ENCODE measurements at places on chromosomes 7 and 10.

DNA sequence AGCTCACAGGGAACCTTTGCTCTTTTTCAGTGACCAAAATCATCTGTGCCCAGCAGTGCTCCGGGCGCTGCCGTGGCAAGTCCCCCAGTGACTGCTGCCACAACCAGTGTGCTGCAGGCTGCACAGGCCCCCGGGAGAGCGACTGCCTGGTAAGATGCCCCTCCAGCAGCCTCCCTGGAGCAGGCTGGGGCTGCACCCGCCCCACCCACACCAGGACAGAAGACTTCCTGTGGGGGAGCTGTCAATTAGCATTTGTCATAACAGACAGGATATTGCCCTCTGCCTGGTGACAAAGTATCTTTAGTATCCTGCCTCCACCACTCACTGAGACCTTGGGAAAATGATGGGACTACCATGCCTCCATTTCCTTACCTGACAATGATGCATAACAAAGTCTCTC lies 133.7 kb downstream of the EGFR start:
- no peak overlapping the region for H3K4me3 ChIP-seq
- peak; percentile 23 for DNase-seq
- peaks cover 2% of the 10 kb centered on the region for H3K27me3 ChIP-seq
- no peaks in the 10 kb centered on the region for H3K36me3 ChIP-seq
- no peaks in the 10 kb centered on the region for H3K4me1 ChIP-seq
- H3K27ac ChIP-seq, result no peak overlapping the region

DNA sequence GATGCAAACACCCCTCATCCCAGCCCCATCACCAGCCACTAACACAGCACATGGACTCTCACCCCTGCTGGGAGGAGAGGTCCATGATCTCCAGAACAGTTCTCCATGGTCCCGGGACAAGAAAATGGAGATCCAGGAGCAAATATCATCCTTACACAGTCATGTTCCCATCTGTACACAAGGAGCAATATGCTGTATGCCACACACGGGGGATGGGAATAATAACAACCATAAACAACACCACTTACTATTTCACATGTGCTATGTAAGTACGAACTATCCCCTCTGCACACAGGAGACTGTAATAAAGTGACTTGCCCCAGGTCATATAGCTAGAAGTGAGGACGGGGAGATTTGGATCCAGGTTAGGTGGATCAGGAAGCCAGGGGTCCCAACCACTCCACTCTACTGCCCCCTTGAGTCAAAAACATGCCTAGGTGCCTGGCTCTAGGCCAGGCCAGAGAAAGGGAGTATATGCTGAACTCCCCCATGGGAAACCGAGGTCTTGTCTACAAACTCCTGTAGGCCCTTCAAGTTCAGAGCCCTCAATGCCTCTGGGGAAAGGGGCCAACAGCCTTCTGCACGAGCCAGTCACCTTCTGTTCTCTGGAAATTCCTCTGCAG lies 34.1 kb downstream of the LRRC20 start:
- H3K27me3 ChIP-seq, result no peaks in the 10 kb centered on the region
- H3K4me1 ChIP-seq, result no peaks in the 10 kb centered on the region
- no peak overlapping the region for H3K4me3 ChIP-seq
- H3K36me3 ChIP-seq, result no peaks in the 10 kb centered on the region
- H3K27ac ChIP-seq, result no peak overlapping the region

- no peaks in the 10 kb centered on the region for H3K36me3 ChIP-seq
- H3K4me1 ChIP-seq, result no peaks in the 10 kb centered on the region
- H3K27me3 ChIP-seq, result no peaks in the 10 kb centered on the region
- H3K27ac ChIP-seq, result no peak overlapping the region
- H3K4me3 ChIP-seq, result no peak overlapping the region
These were observed 239.1 kb upstream of the MEOX2 start for GRCh38 chr7:15925608-15926007.

DNA sequence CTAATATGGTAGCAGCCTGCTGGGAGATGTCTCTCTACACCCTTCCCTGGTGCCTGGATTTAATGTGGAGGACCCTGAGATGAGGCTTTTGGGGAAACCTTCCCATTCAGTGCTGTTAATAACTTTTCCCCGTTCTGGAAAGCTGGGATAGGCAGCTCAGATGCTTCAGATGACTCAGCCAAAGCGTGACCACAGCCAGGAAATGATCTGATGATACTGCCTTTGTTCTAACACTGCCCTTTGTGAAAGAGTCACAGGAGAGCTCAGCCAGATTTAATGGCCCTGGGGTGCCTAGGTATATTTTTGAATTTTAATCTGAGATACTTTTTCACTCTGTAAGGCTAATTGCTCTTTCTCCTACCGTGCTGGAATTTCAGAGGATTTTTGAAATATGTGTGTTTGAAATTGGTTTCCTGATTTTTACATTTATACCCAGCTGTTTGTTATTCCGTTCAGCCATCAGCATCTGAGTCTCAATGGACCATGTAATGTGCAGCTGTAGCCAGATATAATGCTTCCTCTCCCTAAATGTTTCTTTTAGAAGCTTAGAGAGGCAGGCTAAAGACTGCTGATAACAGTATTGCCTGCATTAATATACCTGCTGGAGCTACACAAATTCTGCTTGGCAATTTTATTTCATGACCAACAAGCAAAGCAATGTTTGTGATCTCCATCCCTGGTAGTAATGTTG lies 17.8 kb downstream of the CELF2 start:
- no peaks in the 10 kb centered on the region for H3K36me3 ChIP-seq
- H3K4me1 ChIP-seq, result no peaks in the 10 kb centered on the region
- H3K27me3 ChIP-seq, result no peaks in the 10 kb centered on the region
- H3K27ac ChIP-seq, result no peak overlapping the region
- no peak overlapping the region for H3K4me3 ChIP-seq
- DNase-seq, result no peak

GRCh38 chr7:78760620-78761355 lies 692.7 kb downstream of the MAGI2 start:
- H3K27ac ChIP-seq, result no peak overlapping the region
- H3K27me3 ChIP-seq, result no peaks in the 10 kb centered on the region
- no peaks in the 10 kb centered on the region for H3K4me1 ChIP-seq
- no peak overlapping the region for H3K4me3 ChIP-seq
- H3K36me3 ChIP-seq, result no peaks in the 10 kb centered on the region

- H3K36me3 ChIP-seq, result peaks cover 81% of the 10 kb centered on the region
- no peak for DNase-seq
- no peak overlapping the region for H3K27ac ChIP-seq
- H3K27me3 ChIP-seq, result no peaks in the 10 kb centered on the region
- H3K4me1 ChIP-seq, result no peaks in the 10 kb centered on the region
- no peak overlapping the region for H3K4me3 ChIP-seq
These were observed 37.8 kb downstream of the RHEB start for GRCh38 chr7:151481650-151482505.

DNA sequence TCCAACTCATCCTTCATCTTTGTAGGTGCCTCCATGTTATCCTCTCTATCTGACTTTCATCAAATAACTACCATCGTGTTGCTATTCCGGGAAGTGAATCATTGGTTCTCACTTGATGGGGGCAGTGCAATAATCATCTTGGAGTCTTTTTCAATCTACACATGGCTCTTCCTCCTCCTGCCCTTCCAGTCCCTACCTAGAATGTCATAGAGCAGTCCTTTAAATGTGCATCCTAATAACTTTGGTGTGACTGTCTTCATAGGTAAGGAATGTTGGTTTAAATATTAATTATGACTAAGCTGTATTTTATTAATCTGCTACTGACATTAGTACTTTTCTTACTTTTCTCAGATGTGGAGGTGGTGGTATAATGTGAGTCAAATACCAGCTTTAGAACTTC lies 8.4 kb upstream of the CDK14 start:
- H3K4me3 ChIP-seq, result no peak overlapping the region
- no peaks in the 10 kb centered on the region for H3K36me3 ChIP-seq
- no peaks in the 10 kb centered on the region for H3K4me1 ChIP-seq

DNA sequence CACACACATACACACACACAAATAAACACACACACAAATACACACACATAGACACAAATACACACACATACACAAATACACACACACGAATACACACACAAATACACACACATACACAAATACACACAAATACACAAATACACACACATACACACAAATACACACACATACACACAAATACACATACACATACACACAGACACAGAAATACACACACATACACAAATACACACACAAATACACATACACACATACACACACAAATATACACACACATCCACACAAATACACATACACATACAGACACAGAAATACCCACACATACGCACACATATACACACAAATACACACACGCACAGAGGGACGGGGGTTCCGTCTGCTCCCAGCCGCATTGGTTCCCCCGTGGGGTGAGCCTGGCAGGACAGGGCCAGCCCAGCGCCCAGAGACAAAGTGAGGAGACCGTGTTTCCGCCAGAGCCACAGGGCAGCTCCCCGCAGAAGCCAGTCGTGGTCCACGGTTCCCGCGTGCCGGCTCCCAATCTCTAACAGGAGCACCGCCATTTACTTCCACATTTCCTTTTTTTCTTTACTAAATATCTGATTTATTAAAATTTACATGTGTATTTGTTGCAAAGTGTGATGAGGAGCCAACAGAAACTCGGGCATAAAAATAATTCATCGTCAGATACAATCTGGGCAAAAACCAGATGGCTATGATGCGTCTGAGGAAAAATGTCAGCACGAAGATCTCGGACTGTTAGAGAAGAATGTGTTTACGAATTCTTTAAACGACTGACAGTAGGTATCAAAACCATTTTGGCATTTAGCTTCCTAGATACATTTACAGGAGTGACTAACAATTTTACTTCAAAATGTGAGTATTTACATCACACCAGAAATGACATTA lies 3.1 kb upstream of the KNDC1 start:
- H3K4me3 ChIP-seq, result no peak overlapping the region
- H3K36me3 ChIP-seq, result no peaks in the 10 kb centered on the region
- no peaks in the 10 kb centered on the region for H3K4me1 ChIP-seq
- H3K27me3 ChIP-seq, result no peaks in the 10 kb centered on the region
- no peak for DNase-seq
- no peak overlapping the region for H3K27ac ChIP-seq

GRCh38 chr7:102122026-102122425 lies 164.6 kb upstream of the SH2B2 start:
- peak overlapping the region; percentile 44 for H3K27ac ChIP-seq
- H3K4me3 ChIP-seq, result no peak overlapping the region
- H3K27me3 ChIP-seq, result no peaks in the 10 kb centered on the region
- H3K4me1 ChIP-seq, result peaks cover 19% of the 10 kb centered on the region
- DNase-seq, result no peak

- DNase-seq, result no peak
- H3K4me3 ChIP-seq, result no peak overlapping the region
- H3K4me1 ChIP-seq, result peaks cover 29% of the 10 kb centered on the region
- H3K27me3 ChIP-seq, result peaks cover 22% of the 10 kb centered on the region
- H3K27ac ChIP-seq, result no peak overlapping the region
These were observed 4.8 kb downstream of the DOCK4 start for GRCh38 chr7:112201411-112201810.

DNA sequence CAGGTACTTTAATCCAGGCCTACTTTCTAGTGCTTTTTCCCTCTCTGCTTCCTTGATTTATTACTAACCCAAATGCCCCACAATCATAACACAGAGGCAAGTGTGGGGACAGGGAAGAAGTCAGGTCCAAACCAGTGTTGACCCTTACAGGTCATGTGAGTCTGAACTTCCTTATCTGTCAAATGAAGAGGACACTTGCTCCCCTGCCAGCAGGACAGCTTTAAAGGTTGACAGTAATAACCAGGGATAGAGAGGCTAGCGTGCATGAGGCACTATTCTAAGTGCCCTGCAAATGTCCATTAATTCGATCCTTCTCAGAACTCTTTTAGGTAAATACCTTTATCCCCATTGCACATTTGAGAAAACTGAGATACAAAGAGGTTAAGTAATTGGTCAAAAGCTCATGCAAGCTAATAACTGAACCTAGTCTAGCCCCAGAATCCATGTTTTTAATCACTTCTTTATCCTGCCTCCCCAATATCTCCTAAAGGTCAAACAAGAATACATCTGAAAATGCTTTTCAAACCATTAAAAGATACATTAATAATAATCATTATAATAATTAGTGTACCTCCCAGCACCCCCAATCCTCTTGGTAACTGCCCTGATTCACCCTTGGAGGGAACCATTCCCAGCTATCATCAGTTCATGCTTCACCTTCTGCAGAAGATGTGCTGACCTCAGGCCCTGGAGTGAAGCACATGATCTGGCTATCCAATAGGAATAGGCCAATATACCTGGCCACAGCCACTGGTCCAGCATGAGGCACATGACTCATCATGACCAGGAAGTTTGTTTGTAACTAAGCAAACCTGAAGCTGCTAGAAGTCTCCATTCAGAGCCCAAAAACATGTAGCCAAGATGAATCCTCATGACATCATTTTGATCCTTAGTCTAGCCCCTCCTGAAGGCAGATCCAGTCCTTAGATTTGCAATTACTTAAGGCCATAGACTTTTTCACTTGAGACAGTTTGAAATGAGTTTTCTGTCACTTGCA lies 40.7 kb downstream of the SGMS1 start:
- no peak for DNase-seq
- H3K27me3 ChIP-seq, result no peaks in the 10 kb centered on the region
- no peak overlapping the region for H3K4me3 ChIP-seq
- no peak overlapping the region for H3K27ac ChIP-seq
- no peaks in the 10 kb centered on the region for H3K36me3 ChIP-seq
- H3K4me1 ChIP-seq, result no peaks in the 10 kb centered on the region

DNA sequence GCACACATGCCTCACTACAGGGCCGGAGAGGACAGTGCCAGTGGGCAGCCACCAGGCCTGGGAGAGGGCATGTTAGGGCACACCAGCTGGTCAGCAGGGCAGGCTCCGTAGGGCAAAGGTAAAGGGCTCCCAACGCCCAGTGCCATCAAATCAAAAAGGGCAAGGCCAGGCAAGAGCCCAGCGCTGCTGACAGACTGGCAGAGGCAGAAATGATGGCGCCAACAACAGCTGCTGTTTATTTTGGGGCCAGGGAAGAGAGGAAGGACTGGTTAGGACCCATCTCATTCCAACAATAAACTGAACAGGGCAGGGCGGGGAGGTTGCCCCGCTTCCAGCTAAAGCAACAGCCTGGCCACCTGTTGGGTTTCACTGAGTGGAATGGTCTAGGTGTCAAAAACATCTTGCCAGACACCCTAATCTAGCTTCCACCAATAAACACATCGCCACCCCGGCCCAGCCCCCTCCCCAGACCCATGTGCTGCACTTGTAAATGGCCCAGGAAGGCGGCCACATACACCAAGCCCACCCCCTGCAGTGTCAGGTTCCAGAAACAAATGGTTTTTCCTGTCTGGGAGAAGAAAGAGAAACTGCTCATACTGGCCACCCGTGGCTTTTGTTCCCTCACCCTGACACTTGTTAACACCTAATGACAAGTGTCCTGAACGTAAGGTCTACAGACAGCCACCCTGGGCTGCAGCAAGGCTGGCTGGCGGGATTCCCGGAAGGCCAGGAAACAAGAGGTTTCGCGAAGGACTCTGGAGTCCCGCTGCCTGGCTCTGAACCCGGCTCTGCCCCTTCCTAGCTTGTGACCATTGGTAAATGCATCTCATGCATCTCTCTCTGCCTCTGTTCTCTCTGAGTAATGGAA lies 15.3 kb downstream of the SH3PXD2A start:
- no peak overlapping the region for H3K4me3 ChIP-seq
- H3K27me3 ChIP-seq, result peaks cover 9% of the 10 kb centered on the region
- H3K36me3 ChIP-seq, result no peaks in the 10 kb centered on the region
